ENCODE measurements at places on chromosomes 1 and 21.

- no peaks in the 10 kb centered on the region for H3K27me3 ChIP-seq
- DNase-seq: no peak
- H3K4me1 ChIP-seq: no peaks in the 10 kb centered on the region
Observed at GRCh38 chr1:170461291-170461747, 70.6 kb upstream of the GORAB start.

DNA sequence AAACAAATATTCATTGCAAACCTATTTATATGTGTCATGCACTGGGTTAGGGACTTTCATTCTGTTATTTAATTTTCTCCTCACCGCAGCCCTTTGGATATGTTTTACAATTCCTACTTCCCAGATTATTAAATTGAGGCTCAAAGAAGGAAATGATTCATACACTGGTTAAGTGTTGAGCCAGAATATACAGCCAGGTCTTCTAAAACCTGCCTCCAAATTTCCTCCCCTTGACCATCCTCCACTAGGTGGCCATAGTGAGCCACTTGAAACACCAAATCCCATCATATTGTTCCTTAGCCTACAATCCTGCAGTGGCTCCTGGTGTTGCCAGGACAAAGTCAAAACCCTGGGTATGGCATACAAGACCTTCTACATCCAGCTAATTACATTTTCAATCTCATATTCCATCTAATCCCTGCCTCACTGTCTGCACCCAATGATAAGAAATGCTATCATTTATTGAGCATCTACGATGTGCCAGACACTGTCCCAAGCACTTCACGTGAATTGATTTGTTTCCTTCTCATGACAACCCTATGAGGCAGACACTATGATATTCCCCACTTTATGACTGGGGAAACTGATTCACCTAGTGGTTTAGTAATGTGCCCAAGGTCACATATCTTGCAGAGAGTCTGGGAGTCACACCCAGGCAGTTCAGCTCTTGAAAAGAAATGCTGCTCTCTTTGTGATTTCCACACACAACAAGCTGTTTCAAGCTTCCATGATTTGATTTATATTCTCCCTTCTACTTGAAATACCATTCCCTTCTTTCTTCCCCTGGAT lies 23.6 kb upstream of the KIRREL1 start:
- no peak overlapping the region for H3K4me3 ChIP-seq
- no peak for DNase-seq
- no peaks in the 10 kb centered on the region for H3K4me1 ChIP-seq

DNA sequence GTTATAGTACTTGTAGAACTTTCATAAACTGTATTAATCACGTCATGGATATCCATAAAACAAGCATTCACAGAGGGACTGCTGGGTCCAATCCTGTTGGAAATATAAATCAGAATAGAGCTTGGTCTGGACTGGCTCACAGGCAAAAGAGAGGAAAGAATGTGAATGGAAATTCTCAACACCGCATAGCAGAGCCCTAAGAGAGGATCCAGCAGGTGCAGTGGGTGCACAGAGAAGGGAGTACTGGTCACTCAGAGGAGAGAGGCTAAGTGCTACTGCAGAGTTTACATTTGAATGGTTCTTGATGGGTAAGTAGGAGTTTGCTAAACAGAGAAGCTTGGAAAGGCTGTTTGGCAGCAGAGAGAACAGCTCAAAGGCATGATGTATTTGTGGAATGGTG lies 231.7 kb downstream of the PAPPA2 start:
- no peak overlapping the region for H3K4me3 ChIP-seq
- no peak overlapping the region for H3K27ac ChIP-seq
- peaks cover 6% of the 10 kb centered on the region for H3K4me1 ChIP-seq
- no peaks in the 10 kb centered on the region for H3K36me3 ChIP-seq
- no peak for DNase-seq

- H3K4me3 ChIP-seq: no peak overlapping the region
- no peaks in the 10 kb centered on the region for H3K36me3 ChIP-seq
- H3K27ac ChIP-seq: no peak overlapping the region
- no peaks in the 10 kb centered on the region for H3K27me3 ChIP-seq
- H3K4me1 ChIP-seq: no peaks in the 10 kb centered on the region
Observed at GRCh38 chr1:3698660-3699408, 46.5 kb downstream of the TP73 start.

DNA sequence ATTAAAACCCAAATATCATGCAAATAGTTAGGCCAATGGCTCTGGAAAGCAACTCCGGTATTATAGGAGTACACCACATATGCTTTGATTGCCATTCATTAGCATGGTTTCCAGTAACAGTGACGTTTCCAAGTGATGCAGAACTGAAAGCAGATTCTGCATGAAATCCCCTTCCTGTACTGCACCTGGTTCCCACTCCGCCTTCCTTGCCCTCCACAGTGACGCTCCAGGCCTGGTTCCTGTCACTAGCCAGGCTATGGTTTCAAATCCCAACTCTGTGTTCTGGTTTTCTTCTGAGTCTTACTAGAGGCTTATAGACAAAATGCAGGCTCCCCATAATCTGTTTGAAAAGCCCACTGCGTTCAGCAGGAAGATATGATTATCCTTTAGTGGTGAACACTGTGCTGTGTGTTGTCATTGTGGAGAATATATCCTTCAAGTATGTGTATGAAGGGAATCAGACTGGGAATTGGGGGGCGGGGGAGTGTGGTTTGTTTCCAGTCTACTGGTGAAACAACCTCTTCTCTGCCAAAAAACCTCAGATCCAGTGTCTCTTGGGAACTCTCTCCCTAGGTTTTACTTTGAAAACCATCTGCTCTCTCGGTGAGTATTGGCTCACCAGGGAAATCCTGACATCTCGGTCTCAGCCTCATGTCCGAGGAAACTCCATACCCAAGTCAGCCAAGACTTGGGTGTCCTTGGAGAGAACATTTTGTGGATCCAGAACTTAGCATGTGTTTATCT lies 78.7 kb downstream of the TYW3 start:
- H3K36me3 ChIP-seq: no peaks in the 10 kb centered on the region
- no peak for DNase-seq
- no peak overlapping the region for H3K4me3 ChIP-seq

Measured in H1 (cell line).